ENCODE measurements at places on chromosomes 2 and 18.

DNA sequence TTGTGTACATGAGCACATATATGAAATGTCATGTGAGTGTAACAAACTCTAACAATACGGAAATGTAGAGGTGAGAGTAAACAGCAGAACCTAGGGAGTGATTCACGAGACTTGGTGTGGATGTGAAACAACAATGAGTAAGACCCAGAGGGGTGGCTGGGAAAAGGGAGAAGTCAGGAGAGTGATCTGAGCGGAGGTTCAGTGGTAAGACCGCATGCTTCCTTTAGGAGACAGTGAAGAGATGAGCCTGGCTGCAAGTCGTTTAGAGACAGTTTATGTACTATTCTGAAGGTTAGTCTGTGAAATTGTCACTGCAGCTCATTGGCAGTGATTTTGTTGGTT is 150.6 kb downstream of the PRPF40A start:
- no peak for DNase-seq

- DNase-seq, result peak; percentile 10
Observed at GRCh38 chr2:224646242-224646846, 61.2 kb upstream of the CUL3 start.

- DNase-seq, result no peak
Observed at GRCh38 chr2:144230448-144231085, 289.4 kb downstream of the ZEB2 start.

- DNase-seq, result no peak
Observed at GRCh38 chr2:239288237-239288636, 112.6 kb downstream of the HDAC4 start.

DNA sequence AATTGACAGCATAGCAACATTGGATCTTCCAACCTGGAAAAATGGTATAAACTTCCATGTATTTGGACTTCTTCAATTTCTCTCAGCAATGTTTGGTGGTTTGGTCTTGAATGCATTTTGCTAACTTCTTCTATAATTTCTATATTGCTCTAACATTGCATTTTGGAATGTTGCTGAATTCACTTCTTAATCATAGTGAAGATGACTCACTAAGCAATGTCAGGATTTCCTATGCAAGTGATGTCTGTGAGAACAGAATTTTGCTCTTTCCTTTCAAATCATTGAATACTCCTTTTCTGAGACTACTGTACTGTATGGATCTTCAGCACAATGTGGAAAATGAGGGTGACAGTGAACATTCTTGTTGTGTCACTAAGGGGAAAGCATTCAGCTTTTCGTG is 28.9 kb upstream of the CDH19 start:
- no peak for DNase-seq

DNA sequence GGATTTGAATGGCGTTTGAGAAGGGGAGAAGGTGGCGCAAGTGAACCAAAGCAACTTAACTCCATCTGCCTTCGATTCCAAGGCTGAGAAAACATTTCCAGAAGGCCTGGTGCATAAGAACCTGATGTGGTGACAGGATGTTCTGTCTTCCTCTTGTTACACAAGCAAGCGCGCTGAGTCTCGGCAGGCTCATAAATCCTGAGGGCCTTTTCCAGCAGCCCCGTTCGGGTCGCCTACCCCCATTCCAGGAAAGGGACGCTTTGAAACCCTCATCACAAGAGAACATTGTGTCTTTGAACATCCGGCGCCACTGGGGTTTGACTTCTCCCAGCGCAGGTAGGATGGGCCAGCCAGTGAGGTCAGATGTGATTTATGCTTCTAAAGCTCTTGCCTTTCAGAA is 403.5 kb downstream of the SETBP1 start:
- no peak for DNase-seq

DNA sequence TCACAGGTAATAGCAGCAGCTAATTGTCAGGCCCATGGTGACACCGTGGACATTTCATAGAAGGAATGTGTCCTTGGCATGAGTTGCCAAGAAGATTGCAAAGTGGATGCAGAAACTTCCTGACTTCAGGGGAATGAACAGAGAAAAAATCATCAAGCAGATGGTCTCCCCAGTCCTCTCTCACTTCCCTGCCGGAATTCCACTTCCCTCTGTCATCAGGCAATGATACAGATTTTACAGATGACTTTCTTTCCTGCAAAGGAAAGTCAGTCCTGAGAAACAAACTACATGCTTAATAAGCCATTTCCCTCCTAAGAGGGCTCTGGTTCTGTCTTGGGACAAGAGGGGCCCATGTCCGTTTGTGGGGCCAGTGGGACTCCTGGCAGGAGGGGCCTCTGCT is 45.7 kb downstream of the KCNF1 start:
- no peak for DNase-seq

- DNase-seq, result no peak
Observed at GRCh38 chr2:35343135-35343534, 1012.4 kb upstream of the CRIM1 start.

All from NCI-H774 (cell line).